ENCODE measurements at places on chromosomes 12 and 14.

- no peak for DNase-seq
Measured at GRCh38 chr14:31960039-31960438, 117.1 kb upstream of the ARHGAP5 start.

DNA sequence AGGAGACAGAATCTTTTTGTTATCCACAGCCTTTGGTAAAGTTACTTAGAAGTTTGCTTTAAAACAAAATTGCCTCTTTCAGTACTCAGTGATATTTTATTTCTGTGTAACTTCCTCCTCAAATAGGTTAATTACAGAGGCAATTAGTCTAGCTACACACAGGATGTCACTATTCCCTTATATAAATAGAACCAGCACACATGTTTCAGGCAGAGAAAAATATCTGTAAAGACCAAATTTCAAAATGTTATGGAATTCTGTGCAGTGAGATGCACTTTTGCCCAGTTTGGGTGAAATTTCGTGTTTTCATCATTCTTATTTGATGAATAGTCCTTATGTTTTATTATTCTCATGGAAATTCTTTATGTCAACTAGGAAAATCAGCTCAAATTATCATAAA is 410.6 kb upstream of the SOX5 start:
- no peak for DNase-seq

DNA sequence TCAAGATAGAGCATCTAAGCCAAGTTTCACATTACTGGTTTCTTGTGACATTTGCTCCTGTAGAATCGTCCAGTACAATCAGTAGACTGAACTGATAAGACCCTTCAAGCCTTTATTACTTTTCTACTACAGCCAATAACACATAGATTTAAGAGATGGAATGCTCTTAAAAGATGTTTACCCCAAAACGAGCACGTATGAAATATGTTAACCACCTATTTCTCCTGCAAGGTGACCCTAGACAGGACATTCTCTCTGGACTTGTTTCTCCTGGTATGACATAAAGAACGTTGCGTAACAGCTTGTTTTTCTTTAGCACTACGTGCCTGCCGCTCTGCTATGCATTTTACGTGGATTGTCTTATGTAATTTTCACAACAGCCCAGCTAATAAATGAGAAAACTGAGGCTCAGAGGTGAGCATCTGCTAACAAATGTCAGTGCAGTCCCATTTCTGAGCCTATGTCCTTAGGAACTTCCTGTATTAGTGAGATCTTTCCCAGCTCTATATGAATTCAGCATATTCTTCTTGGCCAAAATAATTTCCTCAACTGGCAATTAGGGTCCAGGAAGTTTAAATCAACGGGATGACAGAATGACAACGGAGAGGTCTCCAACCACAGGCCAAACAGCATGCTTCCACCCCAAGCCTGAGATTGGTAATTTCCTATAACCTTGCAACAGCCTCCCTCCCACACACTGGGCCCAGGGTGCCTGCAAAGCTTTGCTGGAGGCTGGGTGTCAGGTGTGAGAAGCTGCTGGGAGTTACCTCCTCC is 3.7 kb downstream of the NFKBIA start:
- DNase-seq = no peak

DNA sequence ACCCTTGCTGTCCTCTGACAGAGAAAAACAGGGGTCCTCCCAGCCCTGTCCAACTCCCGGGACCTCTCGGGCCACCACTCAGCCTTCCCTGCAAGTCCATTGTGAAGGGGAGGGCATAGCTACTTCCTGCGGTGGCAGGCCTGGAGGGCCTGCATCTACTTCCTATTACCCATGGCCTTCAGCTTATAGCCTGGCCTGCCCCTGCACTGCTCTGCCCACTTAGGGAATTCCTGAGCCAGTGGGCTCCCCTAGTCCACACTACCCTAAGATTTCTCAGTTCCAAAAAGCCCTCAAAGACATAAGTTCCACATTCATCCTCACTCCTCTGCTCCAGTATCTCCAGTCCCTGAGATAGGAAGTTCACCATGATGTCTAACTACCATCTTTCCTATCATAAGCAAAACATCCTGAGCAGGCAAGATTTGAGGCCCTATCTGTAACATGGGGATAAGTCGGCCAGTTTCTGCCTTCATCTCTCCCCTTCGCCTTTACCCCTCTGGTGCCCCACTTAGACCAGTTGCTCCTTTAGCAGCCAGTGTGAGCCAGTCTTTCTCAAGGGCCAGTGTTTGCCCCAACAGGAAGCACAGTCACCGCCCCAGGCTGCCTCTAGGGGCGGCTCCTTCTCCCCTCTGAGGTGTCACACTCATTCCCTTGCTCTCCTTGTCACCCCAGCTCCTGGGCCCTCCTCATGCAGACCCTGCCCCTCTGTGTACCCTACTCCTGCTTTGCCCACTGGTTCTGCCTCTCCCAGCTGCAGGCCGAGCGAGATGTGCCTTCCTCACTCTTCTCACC is 10.9 kb downstream of the HDAC7 start:
- DNase-seq = no peak

DNA sequence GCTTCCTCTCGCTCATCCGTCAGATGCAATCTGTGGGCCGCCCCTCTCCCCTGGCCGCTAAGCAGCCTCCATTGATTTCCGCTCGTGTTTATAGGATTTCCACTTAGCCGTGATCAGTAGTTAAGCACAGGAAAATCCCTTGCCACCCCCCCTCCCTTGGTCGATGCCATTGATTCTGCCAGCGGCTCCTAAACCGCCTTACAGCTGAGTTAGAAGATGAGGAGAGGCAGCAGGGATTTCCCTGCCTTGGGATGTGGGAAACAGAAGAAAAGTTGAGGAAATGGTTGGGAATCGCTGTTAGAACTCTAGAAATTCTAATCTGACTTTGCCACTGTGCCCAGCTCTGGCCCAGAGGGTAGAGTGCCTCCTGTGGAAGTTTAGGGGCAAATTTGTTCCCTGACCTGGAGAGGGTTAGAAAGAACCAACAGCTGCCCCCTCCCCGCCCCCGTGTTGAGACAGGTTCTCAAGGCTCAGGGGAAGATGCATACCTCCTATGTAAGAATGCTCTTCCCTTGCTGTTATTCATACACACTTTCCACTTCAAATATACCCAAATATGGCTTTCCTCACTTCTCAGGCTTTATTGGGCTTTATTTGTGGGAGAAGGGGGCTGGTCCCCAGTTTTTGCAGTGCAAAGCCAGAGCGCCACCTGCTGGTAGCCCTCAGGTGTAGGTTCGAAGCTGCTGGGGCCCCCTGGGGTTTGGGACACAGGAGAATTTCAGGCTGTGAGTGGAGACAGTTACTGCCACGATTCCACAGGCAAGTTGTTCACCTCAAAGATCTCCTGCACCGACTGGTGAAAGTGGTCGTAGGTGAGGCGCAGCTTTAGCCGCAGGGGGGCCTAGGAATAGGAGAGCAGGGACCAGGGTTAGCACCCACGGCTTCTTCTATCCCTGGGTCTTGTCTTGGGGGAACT is 3.2 kb downstream of the THTPA start:
- DNase-seq = no peak

GRCh38 chr12:55716582-55716957 is 724 bp downstream of the BLOC1S1 start:
- DNase-seq = no peak

DNA sequence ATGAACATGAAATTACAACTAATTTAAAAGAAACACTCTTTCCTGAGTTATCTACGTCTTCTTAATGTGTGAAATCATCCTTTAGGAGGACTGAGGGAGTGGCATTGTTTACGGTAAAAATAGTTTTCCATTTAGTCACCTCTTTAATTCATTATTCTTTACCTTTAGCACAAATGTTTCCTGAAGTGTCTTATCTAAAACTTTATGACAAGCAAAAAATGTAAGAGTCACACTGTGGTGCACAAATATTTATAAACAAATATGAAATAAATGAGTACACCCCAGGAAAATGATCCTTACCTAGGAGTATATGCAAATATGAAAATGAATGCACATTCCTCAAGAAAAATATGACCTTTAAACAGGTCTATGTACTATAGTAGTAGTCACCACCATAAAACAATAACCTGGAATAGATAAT is 104.6 kb downstream of the PTPRR start:
- DNase-seq = no peak

DNA sequence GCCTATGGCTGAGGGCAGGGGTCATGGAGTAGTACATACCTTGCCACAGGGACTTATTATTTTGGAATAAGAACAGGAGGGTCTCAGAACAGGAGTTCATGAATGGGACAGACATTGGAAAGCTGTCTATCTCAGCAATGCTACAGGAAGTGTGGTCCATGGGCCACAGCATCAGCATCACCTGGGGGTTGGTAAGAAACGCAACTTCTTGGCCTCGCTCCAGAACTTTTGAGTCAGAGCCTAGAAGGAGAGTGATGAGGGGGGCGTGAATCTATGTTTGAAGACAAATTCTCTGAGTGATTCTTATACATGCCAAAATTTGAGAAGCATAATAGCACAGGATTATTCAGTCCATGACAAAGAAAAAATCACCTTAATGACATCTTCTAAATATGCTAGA is 156.6 kb downstream of the RPAP3 start:
- no peak for DNase-seq

DNA sequence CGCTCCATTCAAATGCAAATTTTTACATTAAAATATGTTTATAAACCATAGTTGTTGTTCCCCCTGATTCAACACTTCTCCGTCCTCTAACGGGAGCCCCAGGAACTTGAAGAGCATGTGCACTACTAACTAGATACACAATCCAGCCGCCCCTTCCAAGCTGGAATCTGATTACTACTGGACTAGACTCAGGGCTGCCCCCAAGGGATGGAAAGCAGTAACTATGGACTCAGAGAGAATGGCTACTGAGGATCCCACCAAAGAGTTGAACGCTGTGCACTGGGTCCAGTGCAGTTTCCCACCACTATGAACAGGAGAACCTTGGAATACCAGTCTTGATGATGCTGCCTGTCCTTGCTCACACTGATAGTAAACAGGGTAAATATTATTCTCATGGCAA is 48.6 kb upstream of the PCNX1 start:
- DNase-seq = no peak

- DNase-seq = no peak
Measured at GRCh38 chr14:105285174-105285573, 15.6 kb downstream of the BRF1 start.

GRCh38 chr14:50002926-50003212 is 110.0 kb downstream of the ARF6 start:
- no peak for DNase-seq

All from D721Med (cell line).